Mesendoderm (in vitro differentiated cells): ENCODE measurements at places on chromosomes 7 and 10.
A peak's percentile ranks its signal among the peaks of the same experiment; 100 is the strongest.

GRCh38 chr7:77759294-77759889, 38.8 kb downstream of the TMEM60 start:
- peak; percentile 68 for DNase-seq

DNA sequence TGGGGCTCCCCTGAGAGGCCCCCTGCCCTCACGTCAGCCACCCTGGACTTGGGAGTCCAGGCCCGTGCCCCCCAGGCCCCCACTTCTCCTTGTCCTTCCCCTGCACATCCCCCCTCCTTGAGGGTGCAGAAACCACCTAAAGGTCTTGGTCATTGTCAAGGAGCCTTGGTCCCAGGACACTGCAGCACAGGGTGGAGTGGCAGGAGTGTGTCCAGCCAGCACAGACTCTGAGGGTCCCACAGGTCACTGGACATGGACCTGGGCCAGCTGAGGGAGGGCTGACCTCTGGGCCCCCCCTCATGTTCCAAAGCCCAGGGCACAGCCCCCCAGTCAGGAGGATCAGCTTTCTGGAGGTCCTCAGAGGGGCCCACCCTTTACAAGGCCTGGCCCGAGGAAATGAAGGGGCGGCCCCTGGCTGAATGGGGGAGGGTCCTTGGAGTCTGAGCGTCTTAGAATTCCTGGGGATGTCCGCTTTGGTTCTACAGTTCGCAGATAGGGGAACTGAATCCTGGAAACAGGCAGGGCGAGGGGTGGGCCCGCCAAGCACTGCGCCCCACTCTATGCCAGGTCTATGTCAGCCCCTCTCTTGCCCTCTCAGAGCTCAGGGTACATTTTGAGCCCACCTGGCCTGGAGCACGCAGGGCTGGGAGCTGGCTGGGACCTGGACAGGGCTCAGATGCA, 54.0 kb downstream of the PWWP2B start:
- no peak for DNase-seq

GRCh38 chr7:73823873-73824592, 6.8 kb upstream of the CLDN4 start:
- DNase-seq: no peak

DNA sequence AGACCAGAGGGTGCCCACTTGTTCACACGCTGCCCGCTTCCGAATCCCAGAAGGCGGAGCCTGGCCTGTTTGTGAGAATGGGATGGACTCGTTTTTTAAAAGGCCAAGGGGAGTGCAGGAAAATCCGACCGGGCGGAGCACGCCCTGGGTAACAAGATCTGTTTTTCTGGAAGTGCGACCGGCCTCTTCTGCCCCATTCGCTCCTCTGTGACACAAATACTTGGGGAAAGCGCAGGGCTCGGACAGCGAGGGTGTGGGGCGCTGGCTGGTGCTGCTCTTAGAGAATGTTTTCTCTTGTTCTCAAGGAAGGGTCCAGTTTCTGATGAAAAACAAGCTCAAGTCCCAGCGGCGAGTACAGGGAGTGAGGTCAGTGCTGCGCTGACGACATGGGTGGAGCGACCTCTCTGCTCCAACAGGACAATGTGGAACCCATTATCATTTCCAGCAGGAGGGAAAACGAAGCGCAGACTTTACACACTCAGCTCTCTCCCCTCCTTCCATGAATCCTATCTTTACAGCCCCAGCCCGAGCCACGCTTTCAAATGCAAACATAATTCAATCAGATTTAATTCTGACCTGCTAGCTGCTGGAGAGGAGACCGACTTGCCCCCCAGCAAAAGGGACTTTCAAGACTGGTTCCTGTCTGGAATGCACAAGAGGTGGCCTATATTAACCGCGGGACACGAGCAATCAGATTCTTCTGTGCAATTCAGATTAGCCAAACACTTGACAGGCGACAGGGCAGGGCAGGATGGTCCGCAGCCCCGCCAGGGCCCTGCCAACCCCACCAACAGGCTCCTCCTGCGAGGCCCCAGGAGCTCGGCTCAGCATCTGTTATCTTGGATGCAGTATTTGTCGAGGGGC, 1.1 kb downstream of the RADIL start:
- peak; percentile 83 for DNase-seq

GRCh38 chr7:134480730-134481129, 21.8 kb upstream of the AKR1B1 start:
- DNase-seq: peak; percentile 94

DNA sequence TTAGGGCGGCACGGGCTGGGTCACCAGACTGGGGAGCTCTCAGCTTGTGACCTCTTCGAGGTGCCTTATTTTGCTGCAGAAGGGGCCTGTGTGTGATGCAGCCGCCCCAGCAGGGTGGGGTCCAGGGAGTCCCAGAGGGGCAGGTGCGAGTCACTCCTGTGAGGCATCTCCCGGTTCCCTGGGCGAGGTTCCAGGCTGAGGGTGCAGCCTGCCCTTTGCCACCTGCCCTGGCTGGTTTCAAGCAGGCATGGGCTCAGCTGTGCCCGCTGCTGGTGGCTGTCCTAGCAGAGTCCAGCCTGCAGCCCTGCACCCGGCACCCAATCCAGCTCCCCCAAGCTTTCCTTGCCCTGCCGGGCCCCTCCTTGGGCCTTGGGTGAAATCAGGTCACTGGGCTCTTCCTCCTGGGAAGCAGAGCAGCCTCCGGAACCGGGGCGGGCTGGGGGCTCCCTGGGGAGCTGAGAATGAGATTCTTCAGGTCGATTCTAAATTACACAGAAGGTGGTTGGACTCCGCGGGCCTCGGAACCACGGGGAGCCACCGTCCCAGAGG, 64.8 kb downstream of the PWWP2B start:
- DNase-seq: no peak

GRCh38 chr10:96651998-96652431, 65.2 kb upstream of the TM9SF3 start:
- DNase-seq: no peak

DNA sequence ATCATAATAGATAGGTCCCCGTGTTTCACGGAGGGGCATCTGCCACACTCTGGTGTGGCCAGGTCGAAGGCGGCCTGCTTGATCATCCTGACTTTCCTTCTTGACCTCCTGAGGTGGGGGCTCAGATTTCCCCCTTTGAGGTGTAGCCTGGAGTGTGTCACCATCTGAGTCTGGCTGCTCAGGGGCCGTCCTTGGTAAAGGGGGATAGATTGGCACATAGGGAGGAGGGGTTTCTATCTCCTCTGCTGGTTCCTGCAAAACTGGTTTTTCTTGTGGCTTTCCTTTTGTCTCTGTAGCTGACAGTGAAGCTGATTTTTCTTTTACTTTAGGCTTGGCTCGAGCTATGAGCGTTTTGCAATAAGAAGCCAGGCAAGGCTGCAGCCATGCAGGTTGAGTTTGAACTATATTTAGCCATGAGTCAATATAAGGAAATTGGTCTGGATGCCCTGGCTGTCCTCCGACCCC, 7.1 kb upstream of the ZNF117 start:
- DNase-seq: peak; percentile 29

DNA sequence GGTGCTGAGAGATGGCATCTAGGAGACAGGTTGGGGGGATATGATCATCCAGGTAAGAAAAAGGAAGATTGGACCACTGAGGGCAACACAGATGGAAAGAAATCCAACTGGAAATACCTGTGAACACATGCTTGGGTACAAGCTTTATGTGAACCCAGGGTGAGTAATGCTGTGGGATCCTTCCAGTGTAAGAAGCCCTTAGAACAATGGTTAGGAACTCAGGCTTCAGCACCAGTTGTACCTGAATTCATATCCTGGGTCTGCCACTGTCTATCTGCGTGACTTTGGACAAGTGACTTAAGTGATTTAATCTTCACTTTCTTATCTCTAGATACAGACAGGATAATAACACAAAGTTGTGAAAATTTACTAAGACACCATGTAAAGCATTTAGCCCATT, 131.0 kb downstream of the ST7 start:
- DNase-seq: no peak

DNA sequence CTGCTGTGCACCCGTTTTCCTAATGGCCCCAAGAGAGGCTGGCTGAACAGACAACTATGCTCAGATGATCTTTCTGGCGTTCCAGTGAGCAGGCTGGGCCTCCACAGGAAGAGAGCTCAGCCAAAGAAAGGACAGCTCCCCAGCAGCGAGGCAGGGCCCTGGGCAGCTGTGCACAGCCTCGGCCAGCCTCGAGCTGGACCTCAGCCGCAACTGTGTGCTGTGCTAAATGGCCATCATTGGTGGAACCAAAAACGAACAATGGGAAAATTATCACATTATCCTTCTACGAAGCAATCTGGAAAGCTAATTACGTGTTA, 97.5 kb downstream of the CTBP2 start:
- no peak for DNase-seq

GRCh38 chr10:43127442-43127841, 10.8 kb upstream of the CSGALNACT2 start:
- DNase-seq: no peak

- peak; percentile 87 for DNase-seq
These were observed 194.4 kb upstream of the IMMP2L start for GRCh38 chr7:111756687-111757178.

- no peak for DNase-seq
These were observed 102.1 kb upstream of the KCND2 start for GRCh38 chr7:120170834-120171233.

- DNase-seq: no peak
These were observed 64.2 kb downstream of the CFAP46 start for GRCh38 chr10:132878091-132878729.

- peak; percentile 94 for DNase-seq
These were observed 32.0 kb downstream of the SRRM3 start for GRCh38 chr7:76233538-76234281.

DNA sequence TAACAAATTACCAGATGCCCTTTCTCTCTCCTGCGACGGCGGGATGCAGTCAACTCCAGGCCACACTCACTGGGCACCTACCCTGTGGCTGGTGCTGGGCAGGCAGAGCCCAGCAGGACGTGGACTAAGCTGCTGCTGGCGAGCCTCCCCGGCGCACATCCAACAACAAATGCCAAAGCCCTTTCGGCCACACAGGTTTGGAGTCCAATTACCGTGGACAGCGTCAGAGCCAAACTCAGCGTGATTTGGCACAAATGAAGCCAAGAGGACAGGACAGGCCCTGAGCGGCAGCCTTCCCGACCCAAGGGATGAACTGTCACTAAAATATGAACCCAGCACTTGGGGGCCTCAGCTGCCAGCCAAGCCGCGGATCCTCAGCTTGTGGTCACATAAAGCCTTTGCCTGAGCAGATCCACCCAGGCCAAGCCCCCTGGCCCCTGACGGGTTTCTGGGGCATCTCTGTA, 28.4 kb downstream of the DAGLB start:
- no peak for DNase-seq

DNA sequence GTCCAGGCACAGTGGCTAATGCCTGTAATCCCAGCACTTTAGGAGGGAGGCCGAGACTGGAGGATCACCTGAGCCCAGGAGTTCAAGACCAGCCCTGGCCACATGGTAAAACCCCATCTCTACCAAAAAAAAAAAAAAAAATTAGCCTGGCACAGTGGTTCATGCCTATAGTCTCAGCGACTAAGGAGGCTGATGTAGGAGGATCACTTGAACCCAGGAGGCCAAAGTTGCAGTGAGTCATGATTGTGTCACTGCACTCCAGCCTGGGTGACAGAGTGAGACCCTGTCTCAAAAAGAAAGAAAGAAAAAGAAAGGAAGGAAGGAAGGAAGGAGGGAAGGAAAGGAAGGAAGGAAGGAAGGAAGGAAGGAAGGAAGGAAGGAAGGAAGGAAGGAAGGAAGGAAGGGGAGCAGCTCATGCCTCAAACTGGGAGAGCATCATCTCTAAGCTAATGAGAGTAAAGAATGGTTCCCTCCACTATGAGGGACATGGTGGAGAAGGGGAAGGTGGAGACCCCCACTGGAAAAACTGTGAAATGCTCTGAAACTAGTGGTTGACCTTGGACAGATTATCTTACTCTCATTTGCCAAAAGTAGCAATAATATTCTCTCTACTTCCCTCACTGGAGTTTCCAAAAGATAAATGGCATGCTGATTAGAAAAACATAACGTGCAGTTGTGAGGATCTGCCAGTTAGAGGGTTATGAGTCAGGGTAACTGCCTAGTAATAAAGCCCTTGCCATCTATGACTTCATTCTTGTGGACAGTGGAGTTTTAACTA, 16.8 kb downstream of the GIMAP5 start:
- peak; percentile 48 for DNase-seq

- no peak for DNase-seq
These were observed 55.4 kb downstream of the GRID1 start for GRCh38 chr10:86311190-86311589.

GRCh38 chr7:45219801-45220435, 62.3 kb downstream of the RAMP3 start:
- DNase-seq: no peak

DNA sequence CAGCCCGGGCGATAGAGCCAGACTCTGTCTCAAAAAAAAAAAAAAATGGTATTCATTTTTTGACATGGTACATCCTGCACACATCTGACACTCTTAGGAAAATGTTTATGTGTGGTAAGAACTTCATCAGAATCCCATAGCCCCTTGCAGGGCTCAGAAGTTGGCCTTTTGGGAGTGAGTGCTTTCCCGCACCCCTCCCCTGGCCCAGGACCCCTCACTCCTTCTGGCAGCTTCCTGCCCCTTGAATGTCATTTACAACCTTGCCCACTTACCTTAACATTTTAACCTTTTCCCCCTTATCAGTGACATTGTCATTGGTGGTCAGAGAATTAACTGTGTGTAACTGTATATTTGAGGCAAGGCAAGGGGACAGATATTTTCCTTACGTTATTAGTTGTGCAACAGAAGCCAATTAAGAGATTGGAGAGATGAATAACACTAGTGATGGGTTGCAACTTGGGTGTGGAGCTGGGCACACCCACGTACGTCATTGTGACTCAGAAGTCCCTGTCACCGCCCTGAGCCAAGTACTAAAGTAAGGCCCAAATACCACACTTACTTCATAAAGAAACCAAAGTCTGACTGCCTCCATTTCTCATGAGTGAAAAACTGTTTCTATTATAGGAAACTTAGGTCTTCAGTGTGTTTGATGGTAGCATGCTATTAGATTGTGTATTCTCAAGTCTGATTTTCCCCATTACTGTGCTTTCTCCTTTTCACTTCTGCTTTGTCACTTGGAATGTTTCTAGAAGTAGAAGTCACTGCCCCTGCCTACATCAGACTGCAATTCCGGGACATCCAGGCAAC, 31.6 kb downstream of the OGDH start:
- DNase-seq: no peak

DNA sequence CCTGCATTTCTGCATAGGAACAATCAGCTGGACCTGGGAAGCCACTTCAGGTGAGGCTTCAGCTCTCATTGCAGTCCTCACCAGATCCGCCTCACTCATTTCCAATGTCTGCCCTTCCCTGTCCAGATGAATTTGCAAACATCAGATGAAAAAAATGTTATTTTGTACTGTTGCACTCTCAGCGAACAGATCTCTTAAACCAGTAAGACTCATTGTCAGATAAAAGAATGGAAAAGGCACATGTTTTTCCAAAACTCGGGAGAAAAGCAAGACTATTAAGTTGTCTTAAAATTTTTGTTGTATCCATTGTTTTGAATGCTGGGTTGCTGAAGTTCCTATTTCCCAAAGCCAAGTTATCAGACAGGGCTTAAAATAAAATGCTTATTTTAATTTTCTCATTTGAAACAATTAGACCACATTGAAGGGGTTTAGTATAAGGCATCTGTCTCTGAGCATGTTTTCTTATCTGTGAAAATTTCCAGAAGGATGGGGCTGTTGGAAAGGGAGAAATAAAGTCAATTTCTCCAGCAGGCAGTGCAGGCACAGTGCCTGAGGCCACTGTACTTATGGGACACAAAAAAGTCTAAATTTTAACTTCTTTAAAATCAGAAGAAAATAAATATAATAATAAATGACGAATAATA, 396.8 kb downstream of the KCNMA1 start:
- no peak for DNase-seq

GRCh38 chr7:6649241-6649961, 12.3 kb downstream of the ZNF316 start:
- DNase-seq: no peak
